ENCODE measurements at places on chromosomes 1 and 21. TPM values are rescaled to one million over a fixed set of nuclear protein-coding genes. Genes with fewer than 3 reads are reported as not detected.

CD1B gene
- not detected for total RNA-seq

PTCH2 gene
- total RNA-seq = 0.43 TPM

SPATA21 gene
- total RNA-seq = not detected

GBP1 gene
- 8.3 TPM for total RNA-seq

PLCH2 gene
- 0.46 TPM for total RNA-seq

BACH1 gene
- 35.5 TPM for total RNA-seq

All from Right ventricle myocardium inferior (tissue), 1 donor.